ENCODE measurements at places on chromosomes 1 and 21.

DNA sequence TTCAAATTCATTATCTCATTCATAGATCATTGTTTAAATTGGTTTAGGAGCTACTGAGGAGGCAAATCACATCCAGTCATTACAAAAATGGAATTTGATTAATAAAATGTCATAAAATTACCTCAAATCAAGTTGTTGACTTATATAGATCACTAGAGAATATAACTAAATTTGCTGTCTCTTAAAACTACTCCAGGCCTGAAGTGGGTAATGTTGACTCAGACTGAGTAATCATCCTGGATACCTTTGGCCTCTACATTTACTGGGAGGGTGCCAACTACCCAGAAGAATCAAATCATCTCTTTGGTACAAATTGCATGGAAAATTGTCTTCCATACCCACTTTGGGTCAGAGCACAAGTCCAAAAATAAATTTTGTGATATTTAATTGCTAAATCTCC, 191.2 kb upstream of the GREM2 start:
- DNase-seq, result no peak

DNA sequence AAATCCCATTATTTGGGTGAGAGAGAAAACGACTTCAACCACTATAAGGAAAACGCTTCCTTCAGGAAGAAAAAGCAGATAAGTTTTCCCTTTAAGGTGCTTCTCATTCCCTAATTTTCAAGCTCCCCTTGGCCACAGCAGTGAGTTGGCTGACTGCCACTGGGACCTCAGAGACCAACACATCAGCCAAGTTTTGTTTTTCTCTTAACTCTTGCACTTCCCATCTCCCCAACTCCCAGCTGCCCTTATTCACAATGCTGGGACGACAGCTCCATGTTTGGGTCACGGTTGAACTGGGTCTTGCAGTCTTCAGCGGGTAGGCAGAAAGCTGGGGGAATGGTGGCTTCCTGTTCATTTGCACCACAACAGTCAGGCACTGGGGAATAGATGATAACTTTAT, 18.9 kb downstream of the SGIP1 start:
- DNase-seq, result no peak

DNA sequence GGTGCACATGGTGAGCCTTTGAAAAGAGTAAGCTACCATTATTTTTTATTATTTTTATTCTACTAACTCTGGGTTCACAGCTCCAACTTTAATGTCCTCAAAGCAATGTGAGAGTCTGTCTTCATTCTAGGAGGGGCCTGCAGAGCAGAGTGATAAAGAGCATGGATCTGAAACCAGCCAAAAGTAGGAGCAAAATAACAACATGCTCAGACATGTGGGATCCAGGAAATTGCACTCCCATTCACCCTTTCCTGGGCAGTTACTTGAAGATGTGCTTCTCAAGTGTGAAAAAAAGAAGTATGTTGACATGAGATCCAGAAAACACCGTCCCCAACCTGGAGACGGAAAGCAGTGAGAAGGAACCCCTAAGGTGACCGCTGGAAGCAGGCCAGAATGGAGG, 8.7 kb upstream of the LIN28A start:
- no peak for DNase-seq

- no peak for DNase-seq
These were observed 109.7 kb downstream of the CENPF start for GRCh38 chr1:214712737-214713136.

DNA sequence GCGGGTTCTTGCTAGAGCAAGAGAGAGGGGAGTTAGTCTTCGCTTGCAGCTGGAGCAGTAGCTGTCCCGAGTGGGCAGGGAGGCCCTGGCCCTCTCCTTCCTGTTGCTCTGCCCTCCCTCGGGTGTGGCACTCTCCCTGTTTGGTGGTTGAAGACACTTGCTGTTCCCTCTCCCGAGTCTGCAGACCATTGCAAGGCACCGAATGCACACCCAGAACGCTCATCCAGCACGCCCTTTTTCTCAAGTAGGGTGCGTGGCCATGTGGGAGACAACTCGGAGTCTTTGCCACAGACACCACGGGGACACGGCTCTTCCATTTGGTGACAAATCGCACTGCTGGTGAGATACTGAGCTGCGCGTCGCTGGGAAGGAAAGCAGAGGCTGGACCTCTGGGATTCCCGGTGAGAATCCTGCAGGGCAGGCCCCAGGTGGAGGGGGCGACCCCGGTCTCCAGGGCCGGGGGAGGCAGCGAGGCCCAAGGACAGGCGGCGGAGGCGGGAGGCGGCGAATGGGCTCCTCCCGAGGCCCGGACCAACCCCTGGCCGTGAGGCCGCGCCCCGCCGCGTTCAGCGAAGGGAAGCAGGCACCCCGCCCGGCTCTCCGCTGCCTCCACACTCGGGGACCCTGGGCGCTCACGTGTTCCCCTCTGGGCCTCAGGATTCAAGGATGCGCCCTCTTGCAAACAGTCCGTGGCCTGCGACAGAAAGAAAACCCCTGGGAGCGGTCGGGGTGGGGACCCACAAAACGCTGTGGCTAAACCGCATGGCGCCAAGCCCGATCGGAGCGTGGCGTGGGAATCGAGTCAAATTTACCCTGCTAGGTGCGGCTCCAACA, 10.4 kb upstream of the TMEM200B start:
- no peak for DNase-seq

- peak; percentile 65 for DNase-seq
These were observed 206.0 kb downstream of the CENPF start for GRCh38 chr1:214808845-214809460.

GRCh38 chr1:94727846-94728715, 92.1 kb upstream of the SLC44A3 start:
- DNase-seq, result no peak

DNA sequence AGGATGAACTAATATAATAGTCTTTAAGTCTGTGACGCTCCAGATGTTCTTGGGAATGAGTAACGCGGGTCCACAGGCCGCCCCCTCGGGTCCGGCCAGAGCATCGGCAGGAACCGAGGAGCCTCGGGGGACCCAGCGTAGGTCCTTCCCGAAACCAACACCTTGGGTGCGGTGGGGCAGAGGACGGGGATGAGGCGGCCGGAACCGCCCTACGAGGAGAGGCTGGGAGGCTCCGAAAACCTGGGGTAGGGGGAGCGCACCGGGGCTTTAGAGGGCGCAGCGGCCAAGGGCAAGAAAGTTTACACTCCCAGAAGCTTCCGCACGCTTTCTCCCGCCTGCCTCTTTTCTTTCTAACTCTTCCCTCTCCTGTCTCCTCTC, 7.1 kb downstream of the DMRTA2 start:
- DNase-seq, result no peak

- DNase-seq, result no peak
These were observed 664.6 kb upstream of the ADAMTS5 start for GRCh38 chr21:27631471-27631870.

DNA sequence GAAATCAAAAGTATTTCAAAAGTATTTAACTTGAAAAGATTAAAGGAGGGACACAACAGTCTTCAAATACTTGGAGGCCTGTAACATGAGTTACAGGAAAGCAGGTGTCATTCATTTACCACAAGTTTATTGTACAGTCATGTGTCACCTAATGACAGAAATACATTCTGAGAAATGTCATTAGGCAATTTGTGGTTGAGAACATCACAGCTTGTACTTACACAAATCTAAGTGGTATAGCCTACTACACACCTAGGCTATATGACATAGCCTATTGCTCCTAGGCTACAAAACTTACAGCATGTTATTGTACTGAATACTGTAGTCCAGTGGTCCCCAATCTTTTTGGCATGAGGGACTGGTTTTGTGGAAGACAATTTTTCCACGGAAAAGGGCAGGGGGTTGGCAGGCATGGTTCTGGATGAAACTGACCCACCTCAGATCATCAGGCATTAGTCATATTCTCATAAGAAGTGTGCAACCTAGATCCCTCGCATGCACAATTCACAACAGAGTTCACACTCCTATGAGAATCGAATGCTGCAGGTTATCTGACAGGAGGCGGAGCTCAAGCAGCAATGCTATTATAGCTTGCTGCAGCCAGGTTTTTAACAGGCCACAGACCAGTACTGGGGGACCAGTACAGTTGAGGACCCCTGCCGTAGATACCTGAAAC, 25.0 kb upstream of the PHTF1 start:
- DNase-seq, result no peak

DNA sequence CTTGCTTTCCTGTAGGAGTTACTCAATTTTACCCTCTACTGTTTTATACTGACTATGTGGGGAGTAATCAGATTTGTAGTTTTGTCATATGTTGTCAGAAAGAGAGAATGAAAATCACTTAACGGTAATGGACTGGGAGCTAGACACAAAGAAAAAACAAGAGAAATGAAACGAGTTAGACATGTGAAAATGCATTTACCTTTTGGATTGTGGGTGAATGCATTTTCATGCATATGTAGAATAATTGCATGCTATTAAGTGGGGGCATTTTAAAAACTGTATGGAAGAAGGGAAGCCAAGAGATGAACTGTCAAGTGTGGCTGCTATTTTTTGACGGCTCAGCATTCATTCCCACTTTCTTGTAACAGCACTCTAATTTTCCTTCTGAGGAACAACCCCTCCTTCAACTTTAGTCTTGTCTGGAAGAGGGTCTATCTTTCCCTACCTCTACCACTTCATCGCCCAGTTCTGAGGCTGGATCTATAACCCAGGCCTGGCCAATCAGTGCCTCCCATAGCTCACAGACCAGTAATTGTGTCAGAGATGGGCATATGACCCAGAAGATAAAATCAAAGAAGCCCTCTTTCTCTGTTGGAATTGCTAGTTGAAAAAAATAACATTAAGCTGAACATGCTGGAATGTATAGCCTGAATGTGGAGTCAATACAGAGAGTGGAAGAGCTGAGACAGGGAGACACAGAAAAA, 5.2 kb upstream of the ZNF697 start:
- no peak for DNase-seq

GRCh38 chr1:77539519-77540142, 142.8 kb downstream of the ZZZ3 start:
- peak; percentile 78 for DNase-seq

GRCh38 chr1:222382171-222382570, 165.7 kb downstream of the HHIPL2 start:
- DNase-seq, result no peak

- no peak for DNase-seq
These were observed 239.7 kb upstream of the KCNK2 start for GRCh38 chr1:214842856-214843255.

DNA sequence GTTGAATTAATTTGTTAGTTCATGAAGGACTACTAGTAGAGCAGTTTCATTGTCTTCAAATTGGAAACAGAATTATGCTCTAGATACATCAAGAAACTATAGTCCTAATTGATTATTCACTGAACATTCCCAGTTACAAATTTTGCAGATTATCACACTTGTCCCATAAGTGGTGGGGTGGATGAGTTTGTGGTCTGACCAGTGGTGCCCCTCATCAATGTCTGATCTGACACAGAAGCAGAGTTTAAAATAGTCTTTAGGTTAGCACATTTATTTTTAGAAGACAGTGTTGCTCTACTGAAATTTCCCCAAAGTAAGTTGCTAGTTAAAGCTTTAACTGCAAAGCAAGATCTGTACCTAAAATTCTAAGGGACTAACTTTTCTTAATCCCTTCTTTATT, 42.9 kb downstream of the INKA2 start:
- DNase-seq, result no peak

DNA sequence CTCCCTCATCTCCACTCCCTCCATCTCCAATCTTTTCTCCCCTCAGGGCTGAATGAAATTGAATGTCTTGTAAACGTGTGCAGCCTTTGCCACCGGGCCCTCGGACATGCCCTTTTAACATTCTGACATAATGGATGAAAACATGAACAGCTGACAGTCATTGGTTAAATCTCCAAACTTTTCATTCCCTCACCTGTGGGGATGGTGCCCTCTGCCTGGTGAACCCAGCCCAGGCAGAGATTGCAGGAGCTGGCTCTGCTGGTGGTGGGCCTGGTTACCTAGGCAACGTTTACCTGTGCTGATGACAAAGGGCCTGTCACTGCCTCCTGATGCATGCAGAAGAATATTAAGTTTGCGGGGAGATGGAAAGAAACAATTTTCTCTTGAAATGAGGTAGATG, 21.3 kb downstream of the ST6GALNAC3 start:
- DNase-seq, result no peak

GRCh38 chr1:36576551-36577110, 93.9 kb upstream of the CSF3R start:
- DNase-seq, result peak; percentile 87

GRCh38 chr1:145936247-145936646, 9.0 kb upstream of the RBM8A start:
- DNase-seq, result no peak

- DNase-seq, result no peak
These were observed 7.0 kb downstream of the SH2D5 start for GRCh38 chr1:20725189-20726117.

GRCh38 chr1:43460988-43461693, 7.4 kb upstream of the HYI start:
- no peak for DNase-seq

DNA sequence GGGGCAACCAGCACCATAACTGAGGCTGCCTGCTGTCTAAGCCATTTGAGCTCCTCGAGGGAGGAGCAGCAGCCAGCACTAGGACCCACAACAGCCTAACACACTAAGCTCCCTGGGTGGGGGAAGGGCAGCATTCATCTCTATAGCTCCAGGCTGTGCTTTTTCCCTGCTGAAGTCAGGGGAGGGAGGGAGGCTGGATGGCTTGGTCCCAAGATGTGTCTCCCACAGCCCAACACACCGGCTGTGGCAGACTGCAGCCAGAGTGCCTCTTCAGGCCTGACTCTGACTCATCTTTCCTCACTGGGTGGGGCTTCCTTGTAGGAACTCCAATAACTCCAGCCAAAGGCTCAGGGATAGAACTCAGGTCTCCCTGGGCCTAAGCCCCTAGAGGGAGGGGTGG, 296.3 kb downstream of the PRDM2 start:
- DNase-seq, result peak; percentile 15

DNA sequence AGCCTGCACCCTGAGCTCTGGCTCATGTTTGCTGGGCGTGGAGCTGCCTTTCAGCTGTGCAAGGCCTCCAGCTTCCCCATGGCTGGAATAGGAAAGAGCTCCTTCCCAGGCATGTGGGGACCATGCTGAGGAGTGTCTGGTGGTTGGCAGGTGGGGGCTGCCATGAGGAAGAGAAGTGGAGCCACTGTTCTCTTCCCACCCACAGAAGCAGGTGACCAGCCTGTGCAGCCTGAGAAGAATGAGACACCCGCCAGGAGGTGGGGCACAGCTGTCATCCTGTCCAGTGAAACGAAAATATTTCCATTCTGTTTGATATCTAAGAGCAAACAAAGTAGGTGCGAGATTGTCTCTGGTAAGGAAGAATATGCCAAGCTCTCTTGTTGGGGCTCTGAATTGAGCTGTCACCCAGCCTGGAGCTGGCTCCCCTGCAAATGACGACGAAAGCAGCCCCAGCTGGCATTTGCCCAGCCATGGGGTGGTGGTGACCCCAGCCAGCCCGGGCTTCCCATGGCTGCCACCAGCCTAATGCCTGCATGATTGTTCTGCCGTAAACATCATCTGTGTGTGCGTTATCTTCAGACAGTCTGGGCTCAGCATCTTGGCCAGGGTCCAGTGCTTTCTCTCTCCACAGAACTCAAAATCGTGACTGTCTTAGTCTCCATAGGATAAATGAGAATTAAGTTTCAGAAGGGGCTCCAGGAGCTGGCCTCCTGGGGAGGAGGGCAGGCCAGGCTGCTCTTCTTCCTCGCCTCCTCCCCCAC, 429.8 kb upstream of the VAMP3 start:
- DNase-seq, result no peak

GRCh38 chr1:245765230-245766000, 610.6 kb downstream of the KIF26B start:
- DNase-seq, result no peak

GRCh38 chr1:214416417-214416816, 135.0 kb downstream of the PTPN14 start:
- no peak for DNase-seq
